ENCODE measurements at places on chromosomes 5 and 9. TPM values are rescaled to one million over a fixed set of nuclear protein-coding genes. Genes with fewer than 3 reads are reported as not detected.

CENPH gene
- total RNA-seq: 86.4 TPM

PCDHGB1 gene
- 5.6 TPM for total RNA-seq

- no peak for DNase-seq
Observed at GRCh38 chr5:52789378-52789777, 1.7 kb downstream of the ITGA1 start.

- DNase-seq: peak; percentile 68
Observed at GRCh38 chr5:90135779-90136378, 273.7 kb downstream of the CETN3 start.

DNA sequence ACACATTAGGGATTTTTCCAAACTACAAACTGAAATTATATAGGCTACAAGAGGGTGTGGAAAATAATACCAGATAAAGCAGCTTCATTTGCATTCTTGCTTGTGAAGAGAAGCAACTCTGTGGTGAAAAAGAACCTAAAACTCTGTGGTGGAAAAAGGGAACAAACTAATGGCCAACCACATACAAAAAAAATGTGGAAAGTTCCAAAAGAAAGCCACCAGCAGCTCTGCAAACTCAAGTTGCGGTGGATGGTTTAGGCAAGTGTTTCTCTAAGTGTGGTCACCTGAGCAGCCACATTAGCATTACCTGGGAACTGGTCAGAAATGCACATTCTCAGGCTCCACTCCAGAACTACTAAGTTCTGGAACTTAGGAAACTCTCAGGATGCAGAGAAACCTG, 586.4 kb downstream of the ACTL7B start:
- DNase-seq: no peak

GRCh38 chr5:130068988-130069387, 164.7 kb downstream of the CHSY3 start:
- DNase-seq: no peak

DNA sequence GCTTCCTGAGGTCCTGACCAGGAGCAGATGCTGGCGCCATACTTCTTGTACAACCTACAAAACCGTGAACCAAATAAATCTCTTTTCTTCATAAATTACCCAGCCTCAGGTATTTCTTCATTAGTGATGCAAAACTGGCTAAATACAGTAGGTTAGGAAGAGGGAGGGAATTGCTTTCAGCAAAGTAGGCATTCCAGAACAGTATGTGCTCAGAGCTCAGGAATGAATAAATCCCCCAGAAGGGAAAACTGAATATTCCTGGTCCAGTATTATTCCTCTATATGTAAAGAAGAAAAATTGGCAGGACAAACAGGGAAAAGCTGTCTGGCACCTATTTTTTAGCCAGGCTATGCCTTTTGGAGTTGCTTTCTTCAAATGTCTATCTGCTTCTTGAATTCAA, 577.1 kb downstream of the PSAT1 start:
- DNase-seq: no peak
